ENCODE measurements at places on chromosomes 4 and X.

- DNase-seq, result no peak
Observed at GRCh38 chrX:124346877-124347241, 496 bp downstream of the SH2D1A start.

DNA sequence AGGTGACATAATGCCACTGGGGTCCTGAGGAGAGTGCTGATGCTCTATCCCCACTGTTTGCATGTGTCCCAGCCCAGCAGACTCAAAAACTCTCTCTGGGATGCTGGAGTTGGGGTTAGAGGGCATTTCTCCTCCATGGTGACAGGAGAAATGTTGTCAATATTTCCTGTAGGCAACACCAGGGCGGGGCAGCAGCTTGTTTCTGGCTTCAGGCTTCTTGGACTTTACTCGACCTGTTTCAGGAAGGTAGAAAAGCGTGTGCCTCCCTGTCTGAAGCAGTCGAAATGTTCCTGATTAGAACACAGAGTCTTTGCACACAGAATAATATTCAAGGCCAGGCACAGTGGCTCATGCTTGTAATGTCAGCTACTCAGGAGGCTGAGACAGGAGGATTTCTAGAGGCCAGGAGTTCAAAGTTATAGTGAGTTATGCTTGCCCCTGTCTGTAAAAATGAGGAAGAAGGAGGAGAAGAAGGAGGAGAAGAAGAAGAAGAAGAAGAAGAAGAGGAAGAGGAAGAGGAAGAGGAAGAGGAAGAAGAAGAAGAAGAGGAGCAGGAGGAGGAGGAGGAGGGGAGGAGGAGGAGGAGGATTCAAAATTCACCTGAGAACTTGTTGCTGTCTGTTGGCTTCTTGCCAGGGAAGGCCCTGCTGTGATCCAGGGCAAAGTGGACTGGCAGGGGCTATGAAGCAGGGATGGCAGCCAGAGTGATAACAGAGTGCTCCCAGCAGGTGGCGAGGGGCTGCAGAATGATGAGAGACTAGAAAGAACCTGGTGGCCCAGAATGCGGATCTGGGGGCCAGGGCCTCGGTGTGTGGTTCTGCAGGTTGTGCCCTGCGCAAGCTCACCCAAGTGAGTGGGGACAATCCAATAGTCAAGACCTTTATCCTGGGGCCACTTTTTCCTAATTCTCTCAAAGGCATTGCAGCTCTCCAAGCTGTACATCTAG lies 82.9 kb downstream of the RTL5 start:
- no peak for DNase-seq

GRCh38 chrX:69177511-69178162 lies 12.4 kb upstream of the PJA1 start:
- no peak for DNase-seq

DNA sequence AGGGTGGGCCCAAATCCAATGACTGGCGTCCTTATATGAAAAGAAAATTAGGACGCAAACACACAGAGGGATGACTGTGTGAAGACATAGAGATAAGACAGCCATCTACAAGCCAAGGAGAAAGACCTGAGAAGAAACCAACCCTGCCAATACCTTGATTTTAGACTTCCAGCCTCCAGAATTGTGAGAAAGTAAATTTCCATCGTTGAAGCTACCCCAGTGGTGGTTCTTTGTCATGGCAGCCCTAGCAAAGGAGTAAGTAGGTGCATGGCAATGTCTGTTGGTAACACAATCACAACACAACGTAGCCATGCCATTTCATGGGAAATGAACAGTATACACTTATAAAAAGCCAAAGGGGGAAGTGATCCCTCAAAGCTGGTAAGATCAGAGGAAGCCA lies 25.3 kb downstream of the SMIM20 start:
- no peak for DNase-seq

GRCh38 chr4:108849611-108850168 lies 86.8 kb upstream of the ETNPPL start:
- DNase-seq, result no peak

DNA sequence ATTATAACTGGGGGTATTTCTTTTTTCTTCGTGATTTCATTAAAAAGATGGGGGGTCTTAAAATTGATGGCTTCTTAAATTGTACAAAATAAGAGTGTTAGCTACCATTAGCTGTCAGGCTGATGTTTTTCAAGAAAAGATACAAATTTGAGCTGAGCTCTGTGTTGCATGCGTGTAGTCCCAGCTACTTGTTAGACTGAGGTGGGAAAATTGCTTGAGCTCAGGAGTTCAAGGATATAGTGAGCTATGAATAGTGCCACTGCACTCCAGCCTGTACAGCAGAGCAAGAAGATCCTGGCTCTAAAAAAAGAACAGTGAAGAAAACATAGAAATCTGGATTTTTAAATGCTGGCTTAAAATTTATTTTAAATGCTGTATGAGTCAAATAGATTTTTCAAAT lies 13.0 kb downstream of the USO1 start:
- no peak for DNase-seq

DNA sequence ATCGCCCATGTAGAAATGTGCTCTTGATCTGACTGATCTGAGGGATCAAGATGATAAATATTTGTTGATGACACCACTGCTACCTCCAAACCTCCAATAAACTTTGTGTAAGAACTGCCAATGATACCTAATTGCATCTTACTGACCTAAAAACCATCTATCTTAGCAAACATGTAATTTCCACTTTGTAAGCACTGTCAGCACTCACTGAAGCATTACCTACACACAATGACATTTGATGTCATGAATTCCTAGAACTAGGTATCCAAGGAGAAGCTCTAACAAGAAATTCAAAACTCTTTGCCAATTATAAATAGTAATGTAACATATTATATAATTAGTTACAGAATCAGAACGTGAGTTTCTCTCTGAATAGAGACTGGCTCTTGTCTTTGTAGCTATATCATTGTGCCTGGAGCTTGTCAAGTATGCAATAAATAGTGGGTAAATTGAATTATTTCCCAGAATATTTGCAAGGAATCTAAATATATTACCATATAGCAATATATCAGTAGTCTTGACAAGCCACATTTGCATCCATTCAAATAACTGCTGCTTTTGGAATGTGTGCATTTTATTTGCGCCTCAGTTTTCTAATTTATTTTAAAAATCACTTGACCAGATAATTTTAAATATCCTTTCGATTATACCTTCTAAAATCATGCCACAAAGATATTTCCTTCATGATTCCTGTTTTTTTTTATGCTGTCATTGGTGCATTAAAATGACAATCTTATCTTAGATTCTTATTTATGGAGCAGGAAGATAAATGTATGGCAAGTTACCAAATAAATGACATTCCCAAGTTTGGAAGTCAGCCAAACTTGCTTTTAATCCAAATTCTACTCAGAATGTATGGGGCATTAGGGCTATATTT lies 232.3 kb upstream of the NEIL3 start:
- no peak for DNase-seq

DNA sequence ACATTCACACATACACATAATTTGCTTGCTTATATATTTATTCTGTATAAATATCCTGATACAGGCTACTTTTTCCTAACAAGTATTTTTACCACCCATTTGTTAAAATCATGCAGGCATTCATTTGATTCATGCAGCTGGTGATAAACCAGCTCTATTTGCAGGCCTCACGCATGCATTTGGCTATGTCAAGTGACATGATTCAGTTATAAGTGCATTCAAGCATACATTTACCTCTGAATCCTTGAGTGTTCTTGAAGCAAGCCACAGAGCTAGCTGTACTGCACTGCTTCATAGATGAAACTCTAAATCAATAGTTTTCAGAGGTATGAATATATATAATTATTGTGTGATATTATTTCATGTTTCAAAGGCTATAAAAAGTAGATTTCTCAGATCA lies 544.0 kb upstream of the AGA start:
- DNase-seq, result no peak

GRCh38 chr4:1491328-1492141 lies 85.3 kb upstream of the NKX1-1 start:
- DNase-seq, result no peak

DNA sequence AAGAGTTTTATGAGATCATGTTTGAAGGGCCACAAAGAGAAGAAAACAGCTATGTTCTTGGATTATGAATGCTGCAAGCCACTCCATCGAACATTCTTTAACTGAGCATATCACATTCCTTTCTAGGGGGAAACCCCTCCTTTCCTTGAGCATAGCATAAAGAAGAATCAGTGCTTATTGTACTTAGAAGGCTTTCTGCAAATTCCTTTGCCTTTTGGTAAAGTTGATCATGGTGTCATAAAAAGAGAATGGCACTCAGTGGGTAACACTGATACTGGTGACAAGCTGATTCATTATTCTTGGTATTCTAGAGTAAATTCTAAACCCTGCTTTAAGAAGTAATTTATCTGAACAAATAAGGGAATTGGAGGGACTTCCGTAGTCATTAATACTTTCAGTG lies 88.5 kb upstream of the GPR34 start:
- DNase-seq, result peak; percentile 12

DNA sequence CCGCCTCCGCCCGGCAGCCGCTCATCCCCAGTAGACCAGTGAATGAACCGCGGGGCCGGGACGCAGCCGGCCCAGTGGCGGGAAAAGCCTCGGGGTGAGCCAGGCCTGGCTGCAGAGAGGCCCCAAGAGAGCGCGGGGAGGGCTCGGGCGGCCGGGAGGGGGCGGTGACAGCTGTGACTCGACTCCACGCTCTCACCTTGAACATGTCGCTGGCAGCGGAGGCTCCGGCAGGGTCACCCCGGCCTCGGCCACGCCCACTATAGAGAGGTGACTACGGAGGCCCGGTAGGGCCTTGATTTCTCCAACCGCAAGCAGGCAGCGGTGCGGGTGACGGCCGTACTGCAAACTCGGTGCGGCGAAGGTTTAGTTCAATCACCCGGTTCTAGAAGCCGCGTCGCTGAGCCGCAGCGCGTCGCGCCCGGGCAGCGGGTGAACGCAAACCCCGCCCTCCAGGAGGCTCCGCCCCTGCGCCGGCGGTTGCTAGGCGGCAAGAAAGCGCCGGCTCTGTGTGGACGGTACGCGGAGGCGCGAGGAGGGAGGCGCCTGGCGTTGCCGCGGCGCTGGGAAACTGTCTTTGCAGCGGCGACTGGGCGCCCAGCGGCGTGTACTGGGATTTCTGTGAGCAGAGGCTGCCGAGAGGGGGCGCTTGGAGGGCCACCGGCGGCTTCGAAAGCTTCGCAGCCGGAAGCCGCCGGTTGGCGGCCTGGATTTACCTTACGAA lies at the start of the genes APOO and CXorf58:
Gene APOO (minus strand): TSS at position 441 of the 721 bp plus-strand sequence. CDS start 236 bp downstream, at position 205.
Gene CXorf58 (plus strand): TSS at position 509 of the 721 bp plus-strand sequence. CDS start 2,297 bp downstream, outside the sequence.
- peak; percentile 77 for DNase-seq
